NCI-H460 (cell line): ENCODE measurements at places on chromosomes 2 and 18.

DNA sequence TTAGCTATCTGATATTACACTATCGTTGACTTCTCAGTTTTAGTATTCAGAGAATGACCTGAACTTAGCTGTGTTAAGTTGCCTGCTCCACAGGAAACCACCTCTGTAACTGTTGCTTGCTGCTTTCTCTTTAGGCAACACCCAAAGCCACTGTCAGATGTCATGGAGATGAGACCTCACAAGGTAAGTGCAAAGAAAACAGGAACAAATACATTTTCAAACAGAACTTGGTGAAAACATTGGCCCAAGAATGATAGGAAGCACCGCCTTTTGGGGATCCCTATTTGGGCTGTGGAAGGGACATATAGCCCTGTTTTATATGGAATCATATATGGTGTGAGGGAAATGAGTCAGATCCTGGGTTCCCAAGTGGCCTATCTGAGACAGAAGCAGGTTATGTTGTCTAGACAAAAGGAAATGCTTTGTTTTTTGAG lies 143.4 kb downstream of the UBE2E3 start:
- DNase-seq: no peak

DNA sequence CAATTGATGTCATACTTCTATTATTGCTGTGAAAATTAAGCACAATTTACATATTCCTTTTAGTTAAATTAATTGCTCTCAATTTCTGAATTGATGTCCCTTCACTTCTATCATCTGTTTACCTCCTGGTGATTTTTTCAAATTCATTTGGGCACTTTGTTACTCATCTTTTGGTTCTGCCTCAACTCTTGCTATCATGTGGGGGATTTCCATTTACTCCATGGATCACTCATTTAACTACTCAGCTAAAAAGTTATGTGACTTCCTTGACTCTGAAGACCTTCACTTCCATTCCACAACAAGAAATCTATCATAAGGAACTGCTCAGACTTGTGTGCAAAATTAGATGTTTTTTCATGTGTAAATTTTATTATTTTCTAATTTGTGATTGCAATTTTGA lies 126.2 kb downstream of the EHBP1 start:
- no peak for DNase-seq

DNA sequence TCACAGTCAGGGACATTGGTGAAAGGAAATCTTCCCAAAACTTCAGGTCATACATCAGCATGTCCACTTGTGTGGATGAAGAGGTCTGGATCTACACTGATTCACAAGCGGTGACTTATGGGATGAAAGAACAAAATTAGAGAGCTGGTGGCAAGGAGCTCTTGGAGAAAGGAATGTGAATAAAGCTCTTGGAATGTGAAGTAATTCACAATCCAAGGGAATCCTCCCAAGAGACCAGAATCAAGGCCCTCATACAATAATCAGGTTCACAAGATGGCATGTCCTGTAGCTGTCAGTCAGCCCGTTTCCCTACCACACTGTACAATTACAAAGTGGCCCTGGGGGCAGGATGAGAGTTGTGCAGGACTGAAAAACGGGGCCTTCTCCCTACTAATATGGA lies 96.2 kb downstream of the MRPS9 start:
- DNase-seq: no peak

GRCh38 chr18:8830067-8831060 lies 125.0 kb downstream of the MTCL1 start:
- DNase-seq: no peak

DNA sequence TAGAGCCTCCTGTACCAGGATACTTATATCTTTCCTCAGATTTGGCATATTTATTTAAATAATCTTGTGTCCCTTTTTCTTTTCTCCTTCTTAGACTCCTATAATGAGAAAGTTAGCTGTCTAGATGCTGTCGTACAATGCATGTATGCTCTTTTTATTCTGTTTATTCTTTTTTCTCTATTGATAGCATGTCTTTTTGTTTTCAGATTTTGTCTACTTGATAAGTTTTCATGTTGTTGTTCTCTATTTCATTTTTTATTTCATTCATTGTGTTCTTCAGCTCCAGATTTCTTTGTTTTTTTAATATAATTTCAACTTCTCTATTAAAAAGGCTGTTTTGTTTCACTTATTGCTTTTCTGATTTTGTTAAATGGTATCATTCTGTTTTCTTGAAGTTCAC lies 674.3 kb upstream of the POU3F3 start:
- DNase-seq: no peak

DNA sequence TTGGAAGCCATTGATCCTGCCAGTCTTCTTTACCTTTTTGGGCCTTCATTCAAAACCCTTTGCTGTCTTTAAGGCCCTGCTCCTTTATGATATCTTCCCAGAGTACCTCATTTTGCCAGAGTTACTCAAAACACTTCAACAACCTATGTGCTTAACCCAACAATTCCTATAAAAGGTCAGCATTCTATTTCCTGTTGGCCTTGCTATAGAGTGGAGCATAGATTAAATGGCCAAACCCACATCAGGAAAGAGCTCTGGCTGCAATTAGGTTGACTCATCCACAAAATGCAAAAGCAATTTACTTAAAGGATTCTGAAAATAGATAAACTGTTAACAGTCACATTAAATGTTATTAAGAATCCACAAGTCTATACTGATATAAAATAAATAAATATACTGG lies 21.2 kb downstream of the MRPL33 start:
- DNase-seq: no peak

- no peak for DNase-seq
Measured at GRCh38 chr2:172430678-172431077, 3.3 kb downstream of the ITGA6 start.
